Left kidney (tissue), 8 donors: ENCODE measurements at places on chromosomes 7 and 10. TPM values are rescaled to one million over a fixed set of nuclear protein-coding genes. Genes with fewer than 3 reads are reported as not detected.

The CPA4 gene
- 0.55 TPM for polyA plus RNA-seq

The RADIL gene
- 1.3 TPM for polyA plus RNA-seq

The MMD2 gene
- polyA plus RNA-seq: not detected

The GDF2 gene
- not detected for polyA plus RNA-seq

The AGR3 gene
- 1.3 TPM for polyA plus RNA-seq

The SFTPA1 gene
- polyA plus RNA-seq: not detected

The ITIH5 gene
- polyA plus RNA-seq: 31.2 TPM

The ICA1 gene
- 38.2 TPM for polyA plus RNA-seq

The EPO gene
- 0.20 TPM for polyA plus RNA-seq

The TECTB gene
- polyA plus RNA-seq: not detected

The C10orf105 gene
- polyA plus RNA-seq: 0.18 TPM

The SLC39A12 gene
- not detected for polyA plus RNA-seq

The GIMAP7 gene
- polyA plus RNA-seq: 12.4 TPM

The TSPAN13 gene
- 24.0 TPM for polyA plus RNA-seq

The HTR5A gene
- polyA plus RNA-seq: not detected

The AKR1C2 gene
- polyA plus RNA-seq: 8.5 TPM

The OR13A1 gene
- 0.08 TPM for polyA plus RNA-seq

The SEMA3A gene
- polyA plus RNA-seq: 14.5 TPM

DNA sequence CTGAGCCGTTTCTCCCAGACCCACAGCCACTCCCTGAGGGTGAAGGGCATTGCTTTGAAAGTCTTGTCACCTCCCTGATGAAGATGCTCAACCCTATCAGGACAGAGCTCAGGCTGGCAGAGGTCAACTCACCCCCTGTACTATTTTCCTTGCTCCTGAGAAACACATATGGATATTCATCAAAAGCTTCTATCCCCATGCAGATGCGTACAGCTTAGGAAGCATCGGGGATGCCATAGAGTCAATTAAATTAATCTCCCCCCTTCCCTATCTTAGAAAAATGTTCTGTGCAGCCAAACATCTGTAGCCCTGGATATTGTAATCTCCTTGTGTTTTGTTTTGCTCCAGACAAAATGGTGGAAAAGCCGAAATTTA is 67.2 kb downstream of the EMX2 start:
- no peak for DNase-seq

- peak; percentile 91 for DNase-seq
Measured at GRCh38 chr10:63713191-63714144, 192.3 kb downstream of the REEP3 start.

- no peak for DNase-seq
Measured at GRCh38 chr10:29798921-29799690, 164.3 kb upstream of the SVIL start.

- DNase-seq: no peak
Measured at GRCh38 chr7:158431055-158431940, 156.3 kb downstream of the PTPRN2 start.

DNA sequence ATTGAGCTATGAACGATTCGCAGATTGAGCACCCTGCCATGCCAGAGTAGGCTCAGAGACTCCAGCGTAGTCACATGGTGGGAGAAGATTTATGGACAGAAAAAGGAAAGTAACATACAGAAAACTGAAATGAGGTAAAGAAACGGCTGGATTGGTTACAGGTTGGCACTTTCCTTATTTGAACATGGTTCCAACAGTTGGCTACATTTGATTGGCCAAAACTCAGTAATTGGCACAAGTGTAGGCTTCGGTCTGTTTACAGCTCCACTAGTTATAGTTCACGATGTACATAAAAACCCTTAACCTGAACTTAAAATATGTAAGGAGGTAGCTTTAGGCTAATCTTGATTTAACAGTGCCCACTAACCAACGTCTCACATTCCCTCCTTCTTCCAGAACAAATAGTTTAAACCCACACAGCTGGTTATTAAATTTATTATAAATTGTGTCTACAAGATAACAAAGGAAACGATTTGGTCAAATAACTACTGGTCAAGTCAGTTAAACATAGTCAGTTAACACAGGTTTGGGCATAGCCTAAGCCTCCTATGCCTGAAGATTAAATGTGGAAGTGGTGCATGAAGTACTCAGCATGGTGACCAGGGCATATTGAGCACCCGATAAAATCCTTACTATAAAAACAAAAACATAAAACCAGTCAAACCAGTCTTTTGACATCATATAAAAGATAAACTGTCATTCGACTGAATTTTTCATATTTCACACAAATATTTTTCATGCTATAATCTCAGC is 17.9 kb upstream of the MTERF1 start:
- no peak for DNase-seq

DNA sequence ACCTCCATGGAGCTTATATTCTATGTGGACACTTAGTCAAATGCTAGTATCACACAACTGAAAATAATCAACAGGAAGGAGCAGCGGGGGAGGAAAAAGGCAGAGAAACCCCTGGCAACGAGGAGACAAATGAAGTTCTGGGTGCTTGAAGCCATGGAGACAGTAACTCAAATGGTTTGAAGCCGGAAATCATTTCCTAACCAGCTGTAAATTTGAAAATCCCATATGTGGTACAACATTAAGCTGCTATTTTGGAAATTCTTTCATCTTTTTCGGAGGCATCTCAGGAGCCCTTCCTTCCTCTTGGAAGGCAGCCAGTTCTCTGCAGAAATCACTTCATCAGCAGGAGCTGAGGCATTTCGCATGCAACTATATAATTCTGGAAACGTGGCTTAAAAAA is 91.4 kb downstream of the PPP1R3C start:
- DNase-seq: no peak

DNA sequence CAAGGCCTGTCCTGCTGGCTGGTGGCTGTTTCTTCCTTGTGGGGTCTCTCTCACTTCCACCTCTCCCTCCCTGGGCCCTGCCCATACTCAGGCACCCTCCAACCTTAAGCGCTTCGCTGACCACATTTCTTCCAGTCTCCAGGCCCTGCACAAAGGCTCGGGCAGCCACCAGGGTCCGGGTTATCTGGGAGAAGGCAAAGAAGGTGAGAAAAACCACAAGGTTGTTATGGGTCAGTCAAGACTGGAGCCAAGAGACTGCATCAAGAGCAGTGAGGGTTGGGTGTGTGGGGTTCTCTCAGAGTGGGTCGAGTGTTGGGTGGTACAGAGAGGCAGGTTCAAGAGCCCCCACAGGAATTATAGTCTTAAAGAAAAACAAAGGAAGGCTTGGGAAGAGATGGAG is 2.6 kb downstream of the GPC2 start:
- DNase-seq: no peak

- no peak for DNase-seq
Measured at GRCh38 chr10:116909307-116909706, 60.0 kb downstream of the ENO4 start.

GRCh38 chr7:139943401-139943800 is 114.3 kb downstream of the TBXAS1 start:
- DNase-seq: no peak

- no peak for DNase-seq
Measured at GRCh38 chr10:49134327-49134726, 506 bp upstream of the FAM170B start.

DNA sequence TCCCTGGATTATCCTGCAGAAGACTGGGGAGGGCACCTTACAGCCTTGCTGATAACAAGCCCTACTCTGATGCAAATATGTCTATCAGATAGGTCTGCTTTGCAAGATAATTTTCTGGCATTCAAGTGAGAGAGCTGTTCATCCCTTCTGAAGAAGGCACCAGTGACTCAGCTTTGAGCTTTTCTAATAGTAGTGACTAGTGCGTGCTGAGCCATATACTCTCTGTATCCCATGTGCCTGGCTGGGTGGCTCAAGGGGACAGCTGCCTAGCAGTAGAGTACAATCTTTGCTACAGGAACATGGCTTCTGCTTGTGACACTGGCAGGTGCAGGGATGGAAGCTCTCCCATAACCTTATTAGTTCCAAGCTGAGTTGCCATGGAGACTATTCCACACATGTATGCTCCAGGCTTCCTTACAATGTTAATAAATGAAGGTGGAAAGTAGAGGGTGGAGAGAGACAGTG is 35.0 kb upstream of the ABCB4 start:
- DNase-seq: no peak

- DNase-seq: peak; percentile 15
Measured at GRCh38 chr7:117673367-117673766, 193.5 kb downstream of the CFTR start.

DNA sequence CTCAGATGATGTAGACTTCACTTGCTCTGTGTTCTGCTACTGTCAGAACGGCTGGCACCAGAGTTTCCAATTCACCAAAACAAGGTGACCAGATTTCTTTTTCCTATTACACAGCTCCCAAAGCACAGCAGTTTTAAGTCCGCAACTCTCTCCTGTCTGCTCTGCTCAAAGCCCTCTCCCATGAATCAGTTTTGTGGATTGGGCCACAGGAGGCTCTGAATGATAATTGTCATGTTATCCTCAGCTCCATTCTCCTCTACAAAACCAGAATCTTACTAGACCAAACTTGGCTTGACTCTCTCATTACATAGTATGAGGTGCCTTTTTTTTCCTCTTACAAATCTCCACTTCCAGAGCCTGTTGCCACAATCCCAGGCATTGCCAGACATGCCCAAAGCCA is 223.5 kb downstream of the SNX13 start:
- no peak for DNase-seq

DNA sequence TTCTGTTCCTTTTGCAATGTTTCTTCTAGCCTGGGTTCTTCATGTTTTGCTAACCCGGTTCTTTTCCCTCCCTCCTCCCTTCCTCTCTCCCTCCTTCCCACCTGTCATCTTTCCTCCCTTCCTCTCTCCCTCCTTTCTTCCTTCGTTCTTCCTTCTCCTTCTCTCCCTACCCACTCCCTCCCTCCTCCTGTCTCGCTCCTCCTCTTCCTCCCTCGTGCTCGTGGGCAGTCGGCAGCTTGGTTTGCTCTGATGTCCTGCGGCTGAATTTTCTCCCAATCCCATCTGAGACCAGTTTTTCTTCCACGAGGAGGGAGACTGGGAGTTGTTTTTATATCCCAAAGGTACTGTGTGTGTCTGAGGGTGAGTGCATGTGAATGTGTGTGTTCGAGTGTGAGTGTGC is 43.6 kb upstream of the DIP2C start:
- no peak for DNase-seq

GRCh38 chr7:25976630-25977029 is 175.4 kb upstream of the NFE2L3 start:
- no peak for DNase-seq

- DNase-seq: no peak
Measured at GRCh38 chr10:101000127-101000914, 713 bp downstream of the LZTS2 start.

GRCh38 chr7:96548664-96549063 is 161.0 kb downstream of the SEM1 start:
- DNase-seq: no peak

- no peak for DNase-seq
Measured at GRCh38 chr7:100430493-100431285, 1.1 kb downstream of the MEPCE start.

GRCh38 chr7:41501006-41501405 is 201.9 kb downstream of the INHBA start:
- no peak for DNase-seq

DNA sequence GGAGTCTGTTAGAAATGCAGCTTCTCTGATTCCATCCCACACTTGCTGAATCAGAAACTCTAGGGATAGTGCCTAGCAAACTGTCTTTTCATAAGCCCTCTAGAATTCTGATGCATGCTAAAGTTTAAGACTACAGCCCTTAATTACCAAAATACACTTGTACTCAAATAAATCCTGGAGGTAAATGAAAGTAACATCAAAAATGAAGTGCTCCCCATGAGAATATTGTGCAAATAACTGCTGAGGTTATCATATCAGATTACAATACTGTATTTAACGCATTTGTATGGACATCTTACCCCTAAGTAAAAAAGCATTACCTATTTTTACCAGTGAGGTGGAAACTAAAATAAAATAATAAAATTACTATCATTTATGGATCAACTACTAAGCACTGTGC is 104.7 kb downstream of the CHCHD3 start:
- DNase-seq: no peak

- DNase-seq: no peak
Measured at GRCh38 chr7:47420122-47420780, 161.7 kb downstream of the TNS3 start.

GRCh38 chr10:72152286-72152685 is 63.5 kb upstream of the ANAPC16 start:
- no peak for DNase-seq

DNA sequence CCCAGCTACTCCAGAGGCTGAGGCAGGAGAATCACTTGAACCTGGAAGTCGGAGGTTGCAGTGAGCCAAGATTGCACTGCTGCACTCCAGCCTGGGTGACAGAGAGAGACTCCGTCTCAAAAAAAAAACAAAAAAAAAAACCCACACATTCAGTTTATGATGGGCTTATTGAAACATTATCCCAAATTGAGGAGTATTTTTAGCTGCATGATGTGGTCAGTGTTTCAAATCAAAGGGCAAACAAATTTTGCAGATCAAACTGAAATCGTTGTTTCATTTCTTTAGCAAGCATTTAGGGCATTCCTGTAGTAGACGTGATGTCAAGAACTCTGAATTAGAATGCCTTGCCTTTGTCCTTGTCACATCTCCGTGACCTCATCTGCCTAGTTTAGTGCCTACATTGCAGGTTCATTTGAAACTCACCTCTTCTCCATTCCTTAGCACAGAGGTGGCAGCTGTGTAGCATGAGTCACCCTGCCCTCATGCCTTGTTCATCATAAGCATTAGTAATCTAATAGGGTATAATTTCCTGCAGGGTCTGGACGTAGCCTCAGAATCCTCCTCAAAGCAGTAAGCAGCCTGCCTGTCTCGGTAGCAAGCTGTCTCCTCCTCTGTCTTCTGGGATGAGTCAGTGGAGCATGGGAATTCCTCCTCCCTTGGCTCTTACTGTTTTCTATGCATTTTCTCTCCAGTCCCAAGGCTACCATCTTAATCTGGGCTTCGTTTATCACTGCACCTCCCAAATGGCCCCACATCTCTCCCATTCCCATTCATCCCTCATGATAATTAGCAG is 73.8 kb downstream of the CUL1 start:
- DNase-seq: no peak

DNA sequence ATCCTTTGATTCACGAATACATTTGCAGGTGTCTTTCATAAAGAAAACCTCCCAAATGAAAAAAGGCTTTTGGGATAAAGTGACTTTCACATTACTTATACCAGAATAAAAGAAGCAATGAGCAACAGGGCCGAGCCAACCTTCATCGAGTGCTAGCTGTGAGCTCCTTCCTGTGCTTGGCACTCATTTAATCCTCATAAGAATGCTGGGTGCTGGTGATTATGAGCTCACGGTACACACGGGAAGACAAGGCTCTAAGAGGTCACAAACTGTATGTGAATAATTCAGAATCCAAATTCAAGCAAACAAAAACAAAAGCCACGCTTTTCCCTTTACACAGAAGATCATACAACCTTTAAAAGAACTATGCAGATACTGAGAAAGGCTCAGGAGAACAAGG is 156.2 kb downstream of the COBL start:
- DNase-seq: no peak

- DNase-seq: no peak
Measured at GRCh38 chr7:151875942-151876898, 695 bp downstream of the PRKAG2 start.

GRCh38 chr10:13395540-13395939 is 47.4 kb upstream of the SEPHS1 start:
- DNase-seq: no peak

- DNase-seq: no peak
Measured at GRCh38 chr7:43872406-43873110, 3.2 kb upstream of the MRPS24 start.
